Activated CD4-positive, alpha-beta T cell treated with anti-CD3 and anti-CD28 coated beads, Interleukin-10, Interleukin-2, amounts not matched to agents 100 ng/mL and 50 ng/mL, durations not matched to agents 16 hours and 8 hours (primary cell): ENCODE measurements at places on chromosomes 5 and 9.

GRCh38 chr9:25964239-25964638 lies 286.0 kb upstream of the TUSC1 start:
- DNase-seq: peak; percentile 54

- DNase-seq: no peak
Measured at GRCh38 chr5:133114166-133114932, 62.5 kb downstream of the HSPA4 start.

- no peak for DNase-seq
Measured at GRCh38 chr5:125236007-125236406, 489.6 kb upstream of the ZNF608 start.

- no peak for DNase-seq
Measured at GRCh38 chr5:178314961-178315820, 82.6 kb upstream of the PHYKPL start.

GRCh38 chr5:148748702-148749392 lies 77.6 kb upstream of the ADRB2 start:
- no peak for DNase-seq

- DNase-seq: no peak
Measured at GRCh38 chr9:72954431-72955125, 1.7 kb upstream of the ALDH1A1 start.

DNA sequence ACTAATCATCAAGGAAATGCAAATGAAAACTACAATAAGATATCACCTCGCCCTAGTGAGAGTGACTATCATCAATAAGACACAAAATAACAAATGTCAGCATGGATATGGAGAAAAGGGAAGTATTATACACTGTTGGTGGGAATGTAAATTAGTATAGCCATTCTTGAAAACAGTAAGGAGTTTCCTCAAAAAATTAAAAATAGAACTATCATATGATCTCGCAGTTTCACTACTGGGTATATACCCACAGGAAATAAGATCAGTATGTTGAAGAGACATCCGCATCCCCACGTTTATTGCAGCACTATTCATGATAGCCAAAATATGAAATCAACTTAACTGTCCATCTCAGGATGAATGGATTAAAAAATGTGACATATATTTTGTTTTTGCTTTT lies 31.6 kb upstream of the STK32A start:
- DNase-seq: no peak

GRCh38 chr9:24242576-24242975 lies 303.1 kb downstream of the IZUMO3 start:
- no peak for DNase-seq

- no peak for DNase-seq
Measured at GRCh38 chr5:180810959-180811622, 8.5 kb upstream of the MGAT1 start.

- no peak for DNase-seq
Measured at GRCh38 chr9:113511047-113511521, 47.6 kb downstream of the RGS3 start.

DNA sequence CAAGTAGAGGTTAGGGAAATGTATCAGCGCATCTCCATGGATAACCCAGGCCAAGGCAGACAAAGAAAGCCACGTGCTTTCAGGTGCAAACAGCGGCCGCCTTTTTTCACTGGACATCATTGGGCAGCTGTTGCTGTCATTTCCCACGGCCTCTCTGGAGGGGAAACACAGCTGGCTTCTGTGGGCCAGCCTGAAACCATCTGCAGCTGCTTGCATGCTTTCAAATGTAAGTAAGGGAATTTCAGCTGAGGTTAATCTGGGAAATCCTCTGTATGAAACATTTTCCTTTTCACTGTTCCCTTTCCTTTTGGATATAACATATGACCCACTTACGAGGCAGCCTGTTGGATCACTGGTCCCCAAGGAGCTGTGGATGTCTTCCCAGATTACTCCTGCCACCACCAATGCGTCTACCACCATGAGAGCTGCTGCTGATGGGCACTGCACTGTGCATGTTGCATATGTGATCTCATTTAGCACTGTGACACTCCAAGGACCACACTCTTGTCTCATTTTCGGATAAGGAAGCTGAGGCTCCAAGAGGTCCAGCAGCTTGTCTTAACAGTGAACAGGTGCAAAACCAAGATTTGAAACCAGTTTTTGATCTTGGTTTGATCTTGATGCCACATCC lies 106.3 kb downstream of the C9orf152 start:
- no peak for DNase-seq

GRCh38 chr5:113179156-113179555 lies 202.6 kb downstream of the DCP2 start:
- no peak for DNase-seq

DNA sequence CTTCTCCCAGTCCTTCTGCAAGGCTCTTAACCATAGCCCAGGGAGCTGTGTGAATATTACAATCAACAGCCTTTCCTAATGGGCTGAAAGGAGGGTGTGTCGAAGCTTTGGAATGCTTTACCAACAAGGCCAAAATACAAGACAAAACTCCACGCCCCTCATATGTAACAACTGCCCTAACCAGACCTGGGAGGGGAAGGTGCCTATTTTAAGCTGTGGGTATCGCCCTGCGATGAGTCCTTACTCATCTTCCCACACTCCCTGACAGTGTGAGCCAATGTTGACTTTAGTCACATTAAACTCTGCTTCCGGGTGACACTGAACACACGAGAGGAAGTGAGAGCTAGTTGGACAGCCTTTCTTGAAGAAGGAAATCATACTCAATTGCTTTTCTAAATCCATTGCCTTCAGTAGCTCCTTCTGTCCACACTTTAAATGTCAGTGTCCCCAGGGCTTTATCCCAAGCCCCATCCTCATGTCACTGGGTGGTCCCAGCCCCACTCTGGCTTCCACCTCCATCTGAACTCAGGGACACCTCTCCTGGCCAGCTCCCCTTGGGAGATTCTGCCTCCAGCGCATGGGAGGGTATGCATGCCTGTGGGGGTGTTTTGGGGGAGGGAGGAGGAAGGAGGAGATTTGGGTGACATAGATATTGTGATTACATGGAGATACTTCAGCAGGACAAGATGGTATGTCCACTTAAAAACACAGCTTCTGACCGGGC lies 6.5 kb upstream of the TBC1D9B start:
- peak; percentile 21 for DNase-seq

DNA sequence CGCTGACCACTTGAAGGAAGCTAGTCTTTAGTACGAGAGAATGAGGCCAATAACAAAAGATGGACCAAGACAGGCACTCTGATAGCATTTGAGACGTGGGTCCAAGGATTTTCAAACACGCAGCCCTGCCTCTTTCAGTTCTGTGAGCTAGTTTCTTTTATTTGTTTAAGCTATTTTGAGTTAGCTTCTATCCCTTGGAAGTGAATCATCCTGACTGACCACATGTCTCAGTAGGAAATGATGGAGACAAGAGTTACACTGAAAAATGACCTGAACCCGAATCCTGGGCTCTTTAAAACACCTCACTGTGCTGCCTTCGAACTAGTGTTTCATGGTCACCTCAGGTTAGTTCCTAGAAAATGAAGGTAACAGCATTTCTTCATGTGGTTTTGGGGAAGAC lies 9.9 kb downstream of the TEK start:
- DNase-seq: no peak

GRCh38 chr9:113566712-113567071 lies 103.2 kb downstream of the RGS3 start:
- DNase-seq: no peak

DNA sequence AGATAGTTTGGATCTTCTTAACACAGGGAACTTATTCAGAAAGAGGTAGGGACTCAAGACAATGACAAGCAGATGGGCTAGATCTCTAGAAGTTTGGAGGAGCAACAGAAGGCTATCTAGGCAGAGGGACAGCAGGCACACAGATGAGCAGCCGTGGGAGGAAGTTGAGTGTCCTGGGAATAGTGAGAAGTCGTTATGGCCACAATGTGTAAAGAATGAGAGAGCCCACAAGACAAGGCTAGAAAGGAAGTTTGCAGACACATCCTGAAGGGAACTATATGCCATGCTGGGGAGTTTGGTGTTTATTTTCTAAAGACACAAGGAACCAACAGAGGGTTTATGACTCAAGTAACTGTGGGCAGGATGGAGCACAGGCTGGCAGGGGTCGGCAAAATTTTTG lies 160.6 kb downstream of the PALM2AKAP2 start:
- no peak for DNase-seq

GRCh38 chr9:117704597-117704996 lies 394 bp downstream of the TLR4 start:
- no peak for DNase-seq

- no peak for DNase-seq
Measured at GRCh38 chr5:174355208-174355612, 309.7 kb downstream of the NSG2 start.

GRCh38 chr5:14587150-14587549 lies 5.6 kb downstream of the OTULINL start:
- no peak for DNase-seq

DNA sequence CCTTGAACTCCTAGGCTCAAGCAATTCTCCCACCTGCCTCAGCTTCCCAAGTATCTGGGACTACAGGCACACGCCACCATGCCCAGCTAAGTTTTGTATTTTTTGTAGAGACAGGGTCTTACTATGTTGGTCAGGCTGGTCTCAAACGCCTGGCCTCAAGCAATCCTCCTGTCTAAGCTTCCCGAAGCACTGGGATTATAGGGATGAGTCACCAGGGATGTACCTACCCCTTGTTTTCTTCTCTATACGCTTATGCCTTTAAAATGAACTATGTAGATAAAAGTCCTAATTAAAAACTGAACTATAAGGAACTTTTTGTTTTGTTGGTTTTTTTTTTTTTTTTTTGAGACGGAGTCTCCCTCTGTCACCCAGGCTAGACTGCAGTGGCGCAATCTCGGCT lies 25.8 kb downstream of the UIMC1 start:
- no peak for DNase-seq

DNA sequence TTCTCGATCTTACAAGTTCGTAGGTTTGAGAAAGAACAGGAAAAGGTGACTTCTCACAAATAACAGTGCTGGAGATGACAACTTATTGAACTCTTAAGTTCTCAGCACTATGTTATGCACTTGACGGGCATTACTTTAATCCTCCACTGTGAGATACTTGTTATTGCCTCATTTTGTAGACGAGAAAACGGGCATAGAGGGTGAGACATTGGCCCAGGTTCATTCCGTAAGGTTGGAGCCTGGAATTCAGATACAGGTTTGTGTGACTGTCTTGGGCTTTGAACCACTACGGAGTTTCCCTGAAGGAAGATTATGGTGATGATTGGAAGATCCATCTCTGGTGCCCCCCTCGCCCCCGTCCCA lies 657 bp downstream of the MAT2B start:
- no peak for DNase-seq

- no peak for DNase-seq
Measured at GRCh38 chr9:109277451-109277850, 43.4 kb downstream of the EPB41L4B start.

DNA sequence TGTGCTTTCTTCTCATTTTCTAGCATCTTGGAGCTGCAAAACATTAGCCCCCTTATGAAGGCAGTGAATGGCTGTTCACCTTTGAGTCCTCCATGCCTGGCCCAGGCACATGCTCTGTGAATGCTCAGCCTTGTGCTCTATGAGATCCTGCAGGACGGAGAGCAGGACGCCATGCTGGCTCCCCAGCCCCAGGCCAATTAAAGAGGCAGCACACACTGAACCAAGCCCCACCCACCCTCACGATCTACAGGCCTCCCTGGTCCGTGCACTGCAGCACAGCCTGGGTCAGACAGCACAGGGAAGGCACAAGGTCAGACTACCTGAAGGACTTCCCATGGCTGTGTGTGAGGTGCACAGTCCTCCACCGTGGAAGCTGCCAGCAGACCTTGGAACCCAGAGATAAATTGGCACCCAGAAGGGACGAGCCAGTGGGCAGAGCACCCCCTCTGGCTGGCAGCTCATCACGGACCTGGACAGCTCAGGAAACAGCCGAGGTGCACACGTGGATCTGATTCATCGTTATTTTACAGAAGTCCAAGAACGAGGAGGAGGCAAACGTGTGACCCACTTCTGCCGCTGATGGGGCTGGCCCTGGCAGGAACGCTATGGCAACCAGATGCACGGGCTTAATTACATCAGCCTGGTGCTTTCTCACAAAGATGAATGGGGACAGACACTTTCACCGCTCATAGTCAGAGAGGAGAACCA lies 59.5 kb downstream of the OLFM1 start:
- no peak for DNase-seq

DNA sequence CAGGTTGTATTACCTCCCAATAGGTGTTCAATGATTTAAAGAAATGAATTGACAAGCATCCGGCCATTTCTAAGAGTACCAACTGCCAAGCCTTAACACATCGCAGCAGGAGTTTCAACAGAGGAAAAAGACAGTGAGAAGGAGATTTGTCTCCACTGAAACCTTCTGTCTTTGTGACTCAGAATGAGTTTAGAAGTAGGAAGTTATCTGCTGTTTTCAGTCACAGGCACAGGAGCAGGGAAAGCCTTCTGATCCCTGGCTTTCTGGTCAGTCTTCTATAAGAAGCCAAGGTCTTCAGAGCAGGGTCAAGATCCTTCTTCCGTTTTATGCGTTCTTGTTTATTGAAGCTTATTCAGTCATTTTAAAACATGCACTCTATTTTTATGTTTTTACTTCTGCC lies 390.7 kb upstream of the PCSK5 start:
- DNase-seq: no peak

DNA sequence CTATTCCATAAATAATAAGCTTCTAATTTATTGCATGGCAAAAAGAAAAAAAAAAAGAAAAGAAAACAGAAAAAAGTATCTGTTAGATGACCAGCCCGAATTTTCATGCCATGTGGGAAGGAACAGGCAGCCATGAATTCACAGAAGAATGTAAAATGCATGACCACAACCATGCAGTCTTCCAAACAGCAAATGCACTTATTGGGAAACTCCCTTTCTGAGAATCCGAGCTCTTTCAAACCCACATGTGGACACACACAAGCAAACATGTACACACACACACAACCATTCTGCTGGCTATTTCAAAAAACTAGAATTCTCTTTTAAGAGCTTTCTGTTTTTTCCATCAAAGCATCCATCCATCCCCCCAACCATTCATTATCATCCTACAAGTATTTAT lies 236.1 kb downstream of the DNAH5 start:
- no peak for DNase-seq

DNA sequence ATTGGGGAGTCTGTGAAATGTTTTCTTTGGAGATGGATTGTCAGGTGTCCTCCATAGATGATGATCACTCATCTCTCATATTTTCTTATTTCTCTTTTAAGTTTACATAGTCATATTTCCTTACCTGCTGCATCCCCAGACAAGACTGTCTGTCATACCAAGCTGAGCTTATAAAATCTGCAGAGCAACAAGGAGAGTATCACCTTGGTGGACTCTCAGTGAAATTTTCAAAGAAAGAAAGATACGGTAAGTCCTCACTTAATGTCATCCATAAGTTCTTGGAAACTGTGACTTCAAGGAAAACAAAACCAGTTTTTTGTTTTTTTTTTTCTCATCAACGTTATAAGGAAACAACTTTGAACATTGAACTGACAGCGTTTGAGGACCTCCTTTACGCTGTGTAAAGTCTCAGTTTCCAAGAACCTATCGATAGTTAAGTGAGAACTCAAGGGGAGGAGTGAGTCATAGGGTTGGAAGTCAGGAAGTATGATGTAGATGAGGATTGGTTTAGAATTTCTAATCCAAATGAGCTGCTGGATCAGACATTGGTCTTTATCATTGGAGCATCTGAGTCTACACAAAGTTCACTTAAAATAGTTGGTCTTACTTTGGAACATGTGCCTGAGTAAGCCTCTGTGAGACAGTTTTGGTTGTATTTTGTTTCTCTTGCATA lies 45.5 kb downstream of the SPIN1 start:
- DNase-seq: peak; percentile 54
